SHP77 treated with DMSO at 0.1 percent for 48 hours (cell line): ENCODE measurements at places on chromosomes 12 and 14.

DNA sequence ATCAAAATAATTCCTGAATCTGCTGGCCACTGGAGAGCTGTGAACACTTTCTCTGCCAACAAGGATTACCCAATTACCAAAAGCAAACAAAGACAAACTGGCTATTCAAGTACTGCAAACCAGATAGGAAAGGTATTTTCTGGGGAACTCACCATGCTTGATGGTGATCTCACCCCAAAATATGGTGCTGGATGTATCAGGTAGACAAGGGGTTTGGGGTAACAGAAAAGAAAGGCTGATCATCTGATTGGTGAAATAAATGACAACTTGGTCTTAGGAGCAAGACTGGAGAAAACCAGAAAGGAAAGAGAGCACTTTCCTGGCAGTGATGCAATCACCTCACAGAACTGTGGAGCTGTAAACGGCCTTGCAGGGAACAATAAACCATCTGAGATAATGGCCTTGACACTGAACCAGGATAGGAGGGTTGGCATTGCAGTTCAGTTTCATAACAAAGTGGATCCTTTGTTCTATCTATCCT, 31.0 kb upstream of the NPFF start:
- no peak for DNase-seq

GRCh38 chr14:102711207-102711606, 66.0 kb upstream of the TRAF3 start:
- no peak for DNase-seq

DNA sequence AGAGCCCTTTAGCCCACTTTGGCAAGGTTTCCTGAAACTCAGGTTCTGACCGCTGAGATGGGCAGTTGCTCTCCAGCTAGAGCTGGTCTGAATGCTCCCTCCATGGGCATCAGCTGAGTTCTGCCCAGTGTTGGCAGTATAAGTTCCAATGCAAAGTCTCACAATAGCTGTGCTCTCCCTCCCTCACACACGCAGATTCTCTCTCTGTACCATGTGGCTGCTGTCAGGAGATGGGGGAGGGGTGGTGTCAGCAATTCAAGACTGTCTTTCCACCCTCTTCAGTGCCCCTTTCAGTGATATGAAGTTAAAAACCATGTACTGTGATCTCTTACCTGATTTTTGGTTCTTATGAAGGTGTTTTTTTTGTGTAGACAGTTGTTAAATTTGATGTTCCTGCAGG, 164.3 kb upstream of the PLEKHA5 start:
- no peak for DNase-seq

- no peak for DNase-seq
Measured at GRCh38 chr12:86290615-86291014, 34.4 kb upstream of the MGAT4C start.

GRCh38 chr14:88352698-88353097, 29.6 kb upstream of the KCNK10 start:
- DNase-seq: peak; percentile 90

DNA sequence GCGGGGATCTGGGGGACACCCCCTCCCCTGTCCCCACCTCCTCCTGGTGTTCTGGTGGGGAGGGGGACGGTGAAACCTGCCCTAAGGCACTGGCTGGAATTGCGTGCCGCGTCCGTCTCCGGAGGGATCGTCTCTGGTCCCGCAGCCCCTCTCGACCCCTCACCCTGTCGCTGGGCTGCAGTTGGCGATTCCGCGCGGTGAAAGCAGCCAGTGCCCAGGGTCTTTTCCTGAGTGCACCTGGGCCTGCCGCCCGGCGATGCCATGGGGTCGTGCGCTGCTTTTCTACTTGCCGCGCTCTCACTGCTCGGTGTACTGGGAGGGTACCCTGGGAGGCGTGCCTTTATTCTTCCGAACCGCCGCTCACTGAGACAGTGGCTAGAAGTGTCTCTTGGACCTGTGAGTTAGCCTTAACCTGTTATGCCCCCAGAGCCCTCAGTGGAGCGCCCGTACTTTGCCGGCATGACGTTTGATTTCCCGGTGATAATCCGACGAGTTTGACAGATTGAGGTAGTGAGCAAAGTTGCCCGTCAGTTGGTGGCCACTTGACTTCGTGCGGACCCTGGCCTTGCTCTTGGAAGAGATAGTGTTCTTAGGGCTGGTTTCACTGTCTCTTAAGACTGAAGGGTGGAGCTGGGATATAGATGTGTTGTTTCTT, 788 bp downstream of the SFSWAP start:
- no peak for DNase-seq

GRCh38 chr12:5292651-5293050, 139.3 kb upstream of the NTF3 start:
- no peak for DNase-seq

DNA sequence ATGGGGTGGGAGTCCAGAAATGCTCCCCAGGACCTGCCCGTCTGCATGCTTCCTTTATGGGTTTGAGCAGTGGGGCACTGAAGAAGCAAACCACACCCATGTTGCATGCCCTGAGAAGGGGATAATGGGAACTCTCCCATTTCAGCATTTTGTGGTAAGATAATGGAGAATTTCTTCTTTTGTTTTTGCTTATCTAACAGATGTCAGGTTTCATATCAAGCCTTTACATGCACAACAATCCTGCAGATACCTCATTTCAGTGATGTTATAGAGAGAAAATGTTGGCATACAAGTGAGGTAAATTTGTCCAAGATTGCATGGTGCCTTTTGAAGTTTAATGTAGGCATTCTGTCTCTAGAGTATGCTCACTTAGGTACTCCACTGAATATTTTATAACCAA, 177.0 kb downstream of the ALX1 start:
- no peak for DNase-seq

DNA sequence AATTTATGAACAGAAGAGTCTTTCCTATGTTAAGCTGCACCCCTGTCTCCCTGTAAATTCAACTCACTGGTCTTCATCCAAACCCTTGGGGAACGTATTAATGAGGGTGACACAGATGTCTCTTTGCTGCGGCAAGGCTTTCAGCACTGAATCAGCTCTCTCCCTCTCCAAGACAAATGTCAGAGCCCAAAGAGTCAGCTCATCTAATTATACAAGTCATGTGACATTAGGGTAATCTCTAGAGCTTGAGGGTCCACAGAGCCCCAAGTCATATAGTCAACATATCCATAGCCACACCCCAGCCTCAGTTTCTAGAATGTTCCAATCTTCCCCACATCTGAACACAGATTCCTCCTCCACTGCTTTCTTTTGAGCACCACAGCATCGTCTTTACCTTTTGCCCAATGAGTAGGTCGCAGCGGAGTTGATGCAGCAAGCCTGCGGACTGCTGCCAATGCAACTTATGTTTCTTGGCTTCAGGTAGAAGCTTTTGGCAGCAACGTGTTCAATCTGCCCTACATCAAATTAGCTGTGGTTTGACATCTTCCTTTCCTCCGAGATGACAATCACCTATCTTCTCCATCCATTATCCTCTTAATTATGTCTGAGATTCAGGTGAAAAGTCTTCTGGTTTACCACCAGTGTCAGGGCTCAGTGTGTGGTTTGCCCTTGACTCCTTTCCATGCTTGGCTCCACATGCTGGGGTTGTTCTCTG, 5.3 kb downstream of the BATF start:
- DNase-seq: no peak

GRCh38 chr14:92108345-92109254, 2.2 kb upstream of the ATXN3 start:
- no peak for DNase-seq

DNA sequence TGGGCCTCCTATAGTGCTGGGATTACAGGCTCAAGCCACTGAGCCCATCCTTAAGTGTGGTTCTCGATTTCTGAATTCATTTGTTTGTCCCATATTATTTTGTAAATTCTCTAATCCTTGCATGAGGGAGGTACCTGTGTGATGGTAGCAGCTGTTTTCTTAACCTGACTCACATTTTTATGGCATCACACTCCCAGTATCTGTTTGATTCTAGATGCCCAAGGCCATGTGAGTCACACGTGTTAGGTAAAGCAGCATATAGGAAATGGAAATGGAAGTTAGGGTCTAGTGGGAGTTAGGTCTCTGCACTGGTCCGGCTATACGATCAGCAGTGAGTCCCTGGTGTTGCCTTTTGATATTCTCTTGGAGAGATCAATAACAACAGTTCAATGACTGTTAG, 198.1 kb downstream of the ERC1 start:
- no peak for DNase-seq

DNA sequence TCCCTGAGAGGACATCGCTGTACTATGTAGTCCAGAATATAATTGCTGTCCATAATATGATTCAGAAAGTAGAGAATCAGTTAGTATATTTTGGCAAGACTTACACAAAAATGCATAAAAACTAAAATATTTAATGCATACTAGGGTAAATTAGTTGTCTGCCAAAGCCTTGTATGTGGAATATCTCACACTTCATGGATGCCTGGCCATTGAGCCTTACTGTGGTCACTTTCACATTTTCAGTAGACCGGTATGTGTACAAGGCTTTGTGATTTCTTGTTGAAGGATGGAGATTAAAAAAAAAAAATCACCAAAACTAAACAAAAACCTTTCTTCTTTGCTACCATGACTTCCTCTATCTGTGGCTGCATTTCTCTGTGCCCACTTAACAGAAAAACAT, 197.3 kb upstream of the DDHD1 start:
- no peak for DNase-seq
